NCI-H2171 treated with DMSO at 0.1 percent for 48 hours (cell line): ENCODE measurements at places on chromosomes 3 and 15.

DNA sequence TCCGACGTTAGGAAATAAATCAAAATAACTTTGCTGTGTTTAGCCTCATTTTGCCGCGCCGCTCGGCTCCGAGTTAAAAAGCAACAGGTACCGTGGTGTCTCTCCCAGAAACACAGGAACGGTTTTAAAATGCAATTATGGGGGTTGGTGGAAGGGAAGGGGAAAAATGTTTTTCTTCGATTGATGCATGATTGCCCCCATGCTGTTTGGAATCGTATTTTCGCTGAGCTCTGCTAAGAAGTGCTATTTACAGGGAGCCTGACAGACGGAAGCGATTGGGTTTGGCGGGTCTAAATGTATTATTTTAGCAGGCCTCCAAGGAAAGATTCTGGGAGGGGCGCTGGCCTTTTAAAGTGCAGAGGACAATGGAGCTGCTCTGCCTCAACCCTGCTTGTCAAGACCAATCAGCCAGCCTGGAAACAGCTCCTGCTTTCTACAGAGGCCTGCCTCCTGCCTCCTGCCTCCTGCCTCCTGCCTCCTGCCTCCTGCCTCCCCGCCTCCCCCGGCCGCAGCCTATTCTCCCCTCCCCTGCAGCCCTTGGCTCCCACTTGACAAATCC, 156.7 kb upstream of the TLE3 start:
- DNase-seq: no peak

DNA sequence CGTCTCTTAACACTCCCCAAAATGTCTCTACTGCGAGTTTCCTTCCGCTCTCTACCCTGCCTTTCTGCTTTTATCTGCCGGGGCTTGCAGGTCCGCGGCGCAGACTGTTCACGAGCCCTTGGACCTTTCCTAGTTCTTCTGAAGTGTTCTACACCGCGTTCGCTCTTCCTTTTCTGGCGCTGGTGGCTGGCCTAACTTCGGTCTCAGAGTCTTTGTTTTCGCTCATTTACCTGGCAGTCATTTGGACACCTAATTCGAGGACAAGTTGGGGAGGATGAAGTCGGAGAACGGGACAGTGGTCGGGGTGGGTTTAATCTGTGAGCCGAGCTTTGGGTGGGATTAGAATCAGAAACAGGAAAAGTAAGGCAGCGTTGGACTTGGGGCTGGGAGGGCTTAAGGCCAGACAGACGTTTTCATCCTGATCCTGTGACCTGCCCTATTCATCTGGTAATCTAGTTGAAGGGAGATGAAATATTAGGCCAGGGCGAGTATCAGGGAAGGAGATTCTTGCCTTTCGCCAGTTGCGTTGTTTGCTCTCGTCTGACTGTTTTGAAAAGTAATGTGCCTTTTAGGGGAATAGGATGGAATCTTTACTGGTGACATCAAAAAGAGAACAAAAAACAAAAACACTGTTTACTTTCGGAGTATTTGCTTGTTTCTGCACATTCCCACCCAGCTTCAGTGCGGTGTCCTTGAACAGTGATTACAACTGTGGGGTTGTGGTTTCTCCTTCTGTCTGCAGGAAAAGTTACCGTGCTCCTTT, 1.8 kb downstream of the DIPK2A start:
- peak; percentile 31 for DNase-seq

GRCh38 chr3:145807990-145808389, 353.0 kb downstream of the PLOD2 start:
- peak; percentile 19 for DNase-seq

- no peak for DNase-seq
Measured at GRCh38 chr15:44489464-44489863, 47.5 kb upstream of the EIF3J start.

DNA sequence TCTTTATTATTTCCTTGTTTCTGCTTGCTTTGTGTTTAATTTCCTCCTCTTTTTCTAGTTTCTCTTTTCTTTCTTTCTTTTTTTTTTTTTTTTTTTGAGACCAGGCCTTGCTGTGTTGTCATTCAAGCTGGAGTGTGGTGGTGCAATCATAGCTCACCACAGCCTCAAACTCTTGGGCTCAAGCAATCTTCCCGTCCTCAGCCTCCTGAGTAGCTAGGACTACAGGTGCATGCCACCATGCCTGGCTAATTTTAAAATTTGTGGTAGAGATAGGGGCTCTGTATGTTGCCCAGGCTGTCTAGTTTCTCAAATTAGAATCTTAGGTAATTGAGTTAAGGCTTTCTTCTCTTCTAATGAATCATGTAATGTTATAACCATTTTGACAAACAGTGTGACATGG, 22.4 kb downstream of the SLMAP start:
- no peak for DNase-seq

DNA sequence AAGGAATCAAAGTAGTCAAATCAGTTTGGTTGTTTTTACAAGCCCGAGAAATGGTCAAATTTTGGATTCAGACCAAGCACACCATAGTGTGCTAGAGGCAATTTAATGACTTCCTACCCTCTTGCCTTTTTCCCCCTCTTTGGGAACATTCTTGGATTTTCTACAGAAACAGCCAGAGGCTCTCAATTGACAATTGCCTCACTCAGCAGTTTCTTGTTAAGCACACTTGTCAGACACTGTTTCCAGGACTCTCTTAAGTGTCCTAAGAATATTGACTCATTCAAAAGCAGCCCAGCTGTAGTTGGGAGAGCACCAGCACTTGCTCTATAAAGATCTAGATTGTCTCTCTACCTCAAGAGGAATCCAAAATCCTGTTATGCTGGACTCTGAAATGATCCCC, 1.5 kb upstream of the SLC35G2 start:
- DNase-seq: no peak

GRCh38 chr3:53187430-53187829, 26.4 kb downstream of the PRKCD start:
- no peak for DNase-seq

GRCh38 chr3:166444756-166445155, 607.5 kb upstream of the BCHE start:
- DNase-seq: no peak

GRCh38 chr3:181056136-181056732, 66.7 kb upstream of the DNAJC19 start:
- no peak for DNase-seq

GRCh38 chr3:194925614-194926013, 239.9 kb downstream of the FAM43A start:
- DNase-seq: peak; percentile 64

- DNase-seq: no peak
Measured at GRCh38 chr3:160613661-160614060, 48.3 kb upstream of the KPNA4 start.

DNA sequence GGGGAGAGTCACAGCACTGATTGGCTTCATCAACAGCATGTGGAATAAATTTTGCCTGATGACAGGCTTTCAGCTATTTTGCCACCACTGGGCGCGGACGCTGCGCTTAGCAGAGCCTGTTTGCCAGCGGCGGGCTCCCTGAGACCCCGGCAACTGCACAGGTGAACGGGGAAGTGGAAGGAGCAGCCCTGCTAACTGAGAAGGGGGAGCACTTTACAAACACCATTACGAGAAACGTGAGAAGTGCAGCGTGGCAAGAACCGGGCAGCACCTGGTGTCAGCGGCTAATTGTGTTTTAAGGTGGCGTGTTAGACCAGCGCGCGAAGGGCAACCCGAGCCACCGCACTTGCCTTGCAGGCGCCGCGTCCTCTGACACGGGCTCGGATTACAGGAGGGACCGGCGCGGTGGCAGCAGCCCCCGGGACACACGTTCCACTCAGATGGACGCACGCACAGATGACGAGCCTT, 307.8 kb upstream of the ARRDC4 start:
- DNase-seq: peak; percentile 49

- peak; percentile 45 for DNase-seq
Measured at GRCh38 chr15:70867911-70868467, 14.0 kb upstream of the LARP6 start.

DNA sequence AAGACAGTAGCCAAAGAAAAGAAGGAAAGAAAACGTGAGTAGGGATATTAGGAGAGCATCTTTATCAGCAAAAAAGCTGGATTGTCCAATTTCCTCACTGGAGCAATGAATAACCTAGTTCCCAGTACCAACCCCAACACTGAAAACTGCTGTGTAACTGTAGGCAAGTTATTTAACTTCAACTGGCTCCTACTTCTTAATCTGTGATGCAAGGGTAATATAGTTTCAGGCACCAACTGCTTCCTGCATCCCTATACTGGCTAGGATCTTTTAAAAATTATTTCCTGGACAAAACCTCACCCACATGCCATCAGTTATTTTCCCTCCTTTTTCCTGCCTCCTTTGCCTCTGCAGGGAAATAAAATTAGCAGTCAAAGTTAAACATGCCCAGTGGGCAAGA, 59.6 kb downstream of the ZBTB20 start:
- no peak for DNase-seq

DNA sequence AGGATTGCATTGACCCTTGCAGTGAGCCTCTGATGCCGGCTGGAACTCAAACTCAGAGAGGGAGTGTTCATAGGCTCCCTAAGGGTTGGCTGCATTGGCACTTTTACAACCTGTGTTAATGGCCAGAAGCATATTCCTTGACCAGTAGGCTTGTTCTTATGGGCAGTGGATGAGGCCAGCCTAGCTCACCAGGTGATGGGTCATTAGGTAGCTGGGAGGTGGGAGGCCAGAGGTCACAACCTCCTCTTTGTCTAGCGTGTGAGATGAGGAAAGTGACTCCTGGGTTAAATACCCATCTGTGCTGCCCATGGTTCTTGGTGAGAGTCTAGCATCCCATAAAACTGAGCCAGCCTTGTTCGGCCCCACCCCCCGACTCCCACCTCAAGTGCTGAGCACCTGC, 275.7 kb upstream of the CTNNB1 start:
- DNase-seq: no peak

GRCh38 chr3:186444288-186444687, 82.3 kb upstream of the DGKG start:
- no peak for DNase-seq

- no peak for DNase-seq
Measured at GRCh38 chr3:102125197-102125993, 276.1 kb downstream of the NFKBIZ start.

- peak; percentile 23 for DNase-seq
Measured at GRCh38 chr3:107810171-107811071, 280.4 kb downstream of the CD47 start.

GRCh38 chr3:51682526-51682925, 11.5 kb downstream of the TEX264 start:
- DNase-seq: no peak

DNA sequence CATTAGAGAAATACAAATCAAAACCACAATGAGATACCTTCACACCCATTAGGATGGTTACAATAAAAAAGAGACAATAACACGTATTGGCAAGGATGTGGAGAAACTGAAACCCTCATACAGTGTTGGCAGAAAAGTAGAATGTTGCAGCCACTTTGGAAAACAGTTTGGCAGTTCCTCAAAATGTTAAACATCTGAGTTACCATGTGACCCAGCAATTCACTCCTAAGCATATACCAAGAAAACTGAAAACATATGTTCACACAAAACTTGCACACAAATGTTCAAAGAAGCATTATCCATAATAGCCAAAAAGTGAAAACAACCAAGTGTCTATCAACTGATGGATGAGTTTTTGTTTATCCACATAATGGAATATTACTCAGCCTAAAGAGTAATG, 166.9 kb upstream of the FAM3D start:
- DNase-seq: no peak

DNA sequence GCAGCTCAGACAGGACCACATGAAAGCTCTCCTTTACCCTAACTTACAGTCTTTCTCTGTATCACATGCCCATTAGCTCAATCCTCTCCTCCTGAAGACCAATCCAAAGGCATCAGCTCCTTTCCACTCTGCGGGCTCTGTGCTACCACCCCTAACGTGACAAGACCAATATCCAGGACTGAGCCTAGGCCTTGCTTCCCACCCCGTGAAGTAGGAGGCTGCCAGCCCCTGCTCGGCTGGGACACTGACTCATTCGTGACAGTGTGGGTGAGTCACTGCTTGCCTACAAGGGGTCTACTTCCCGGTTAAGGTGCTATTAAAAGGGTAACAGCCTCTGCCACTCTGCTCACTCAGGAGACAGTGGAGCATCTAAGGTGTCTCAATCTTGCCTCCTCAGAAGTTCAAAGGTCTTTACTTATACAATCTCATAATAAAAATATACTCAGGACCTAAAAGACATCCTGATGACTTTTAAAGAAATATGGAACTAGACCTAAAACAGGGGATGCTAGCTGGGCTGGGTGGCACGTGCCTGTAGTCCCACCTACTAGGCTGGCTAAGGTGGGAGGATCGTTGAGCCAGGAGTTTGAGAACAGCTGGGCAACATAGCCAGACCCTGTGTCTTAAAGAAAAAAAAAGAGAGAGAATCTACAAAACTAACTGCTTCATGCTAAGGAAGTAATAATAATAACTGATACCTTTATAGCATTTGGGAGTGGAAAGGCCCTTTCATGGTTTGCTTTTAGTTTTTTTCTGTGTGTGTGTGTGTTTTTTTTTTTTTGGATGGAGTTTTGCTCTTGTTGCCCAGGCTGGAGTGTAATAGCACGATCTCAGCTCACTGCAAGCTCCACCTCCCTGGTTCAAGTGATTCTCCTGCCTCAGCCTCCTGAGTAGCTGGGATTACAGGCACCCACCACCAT, 55.0 kb downstream of the TMEM44 start:
- DNase-seq: no peak
